ENCODE measurements at places on chromosomes 2 and 18.

DNA sequence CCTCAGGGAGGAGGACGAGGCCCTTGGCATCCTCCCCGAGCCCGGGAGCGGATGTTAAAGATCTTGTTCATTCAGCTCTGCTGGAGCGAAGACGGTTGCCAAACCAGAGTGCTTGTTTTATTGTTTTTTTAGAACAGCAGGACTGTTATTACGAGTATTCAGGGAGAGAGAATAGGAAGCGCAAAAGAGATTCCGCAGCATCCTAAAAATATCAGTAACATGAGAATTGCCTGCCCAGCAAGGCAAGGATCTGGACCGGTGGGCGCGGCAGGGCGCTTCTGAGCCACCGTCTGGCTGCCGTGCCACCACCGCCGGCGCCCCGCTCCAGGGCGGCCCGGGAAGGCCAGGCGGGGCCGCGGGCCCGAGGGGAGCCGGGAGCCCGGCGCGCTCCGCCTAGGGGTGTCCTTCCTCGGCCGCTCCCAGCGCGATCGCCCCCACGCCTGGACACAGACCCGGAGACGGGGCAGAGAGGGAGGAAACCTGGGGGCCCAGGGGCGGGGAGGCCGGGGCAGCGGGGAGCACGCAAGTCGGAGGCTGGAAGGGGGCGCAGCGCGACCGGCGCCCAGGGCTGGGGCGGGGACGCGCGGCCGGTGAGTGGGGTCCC lies 843 bp downstream of the CYS1 start:
- peak; percentile 29 for DNase-seq

DNA sequence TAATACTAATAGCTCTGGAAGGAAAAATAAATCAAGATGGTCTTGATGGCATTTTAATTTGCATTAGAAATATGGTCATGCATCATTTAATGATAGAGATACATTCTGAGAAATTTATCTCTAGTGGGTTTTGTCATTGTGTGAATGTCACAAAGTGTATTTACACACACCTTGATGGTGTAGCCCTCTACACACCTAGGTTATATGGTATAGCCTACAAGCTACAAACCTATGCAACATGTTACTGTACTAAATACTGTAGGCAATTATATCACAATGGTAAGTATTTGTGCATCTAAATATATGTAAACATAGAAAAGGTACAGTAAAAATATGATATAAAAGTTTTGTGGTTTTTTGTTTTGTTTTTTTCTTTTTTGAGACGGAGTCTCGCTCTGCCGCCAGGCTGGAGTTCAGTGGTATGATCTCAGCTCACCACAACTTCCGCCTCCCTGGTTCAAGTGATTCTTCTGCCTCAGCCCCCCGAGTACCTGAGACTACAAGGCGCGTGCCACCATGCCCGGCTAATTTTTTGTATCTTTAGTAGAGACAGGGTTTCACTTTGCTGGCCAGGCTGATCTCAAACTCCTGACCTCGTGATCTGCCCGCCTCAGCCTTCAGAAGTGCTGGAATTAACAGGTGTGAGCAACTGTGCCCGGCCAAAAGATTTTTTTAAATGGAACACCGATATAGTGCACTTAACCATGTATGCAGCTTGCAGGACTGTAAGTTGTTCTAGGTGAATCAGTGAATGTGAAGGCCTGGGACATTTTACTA lies 83.7 kb upstream of the UBXN4 start:
- DNase-seq: no peak

DNA sequence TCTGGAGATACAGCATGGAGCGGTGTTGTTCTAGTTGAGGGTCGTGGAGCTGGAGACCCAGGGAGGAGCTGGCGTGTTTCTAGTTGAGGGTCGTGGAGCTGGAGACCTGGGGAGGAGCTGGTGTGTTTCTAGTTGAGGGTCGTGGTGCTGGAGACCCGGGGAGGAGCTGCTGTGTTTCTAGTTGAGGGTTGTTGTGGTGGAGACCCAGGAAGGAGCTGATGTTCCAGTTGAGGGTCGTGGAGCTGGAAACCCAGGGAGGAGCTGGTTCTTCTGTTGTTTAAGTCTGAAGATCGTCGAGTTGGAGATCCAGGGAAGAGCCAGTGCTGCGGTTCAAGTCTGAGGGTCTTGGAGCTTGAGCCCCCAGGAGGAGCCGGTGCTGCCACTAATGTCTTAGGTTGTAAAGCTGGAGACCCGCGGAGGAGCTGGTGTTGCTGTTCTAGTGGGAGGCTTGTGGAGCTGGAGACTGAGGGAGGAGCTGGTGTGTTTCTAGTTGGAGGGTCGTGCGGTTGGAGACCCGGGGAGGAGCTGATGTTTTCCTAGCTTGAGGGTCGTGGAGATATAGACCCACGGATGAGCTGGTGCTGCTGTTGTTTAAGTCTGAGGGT lies 155.3 kb downstream of the RTP5 start:
- DNase-seq: no peak

GRCh38 chr2:235098736-235099494 lies 147.1 kb downstream of the SH3BP4 start:
- no peak for DNase-seq

GRCh38 chr2:206614811-206615210 lies 27.5 kb upstream of the FAM237A start:
- no peak for DNase-seq

GRCh38 chr2:18339326-18339725 lies 221.1 kb downstream of the RDH14 start:
- DNase-seq: no peak

- DNase-seq: no peak
These were observed 81.5 kb downstream of the MARCO start for GRCh38 chr2:119023534-119023933.

DNA sequence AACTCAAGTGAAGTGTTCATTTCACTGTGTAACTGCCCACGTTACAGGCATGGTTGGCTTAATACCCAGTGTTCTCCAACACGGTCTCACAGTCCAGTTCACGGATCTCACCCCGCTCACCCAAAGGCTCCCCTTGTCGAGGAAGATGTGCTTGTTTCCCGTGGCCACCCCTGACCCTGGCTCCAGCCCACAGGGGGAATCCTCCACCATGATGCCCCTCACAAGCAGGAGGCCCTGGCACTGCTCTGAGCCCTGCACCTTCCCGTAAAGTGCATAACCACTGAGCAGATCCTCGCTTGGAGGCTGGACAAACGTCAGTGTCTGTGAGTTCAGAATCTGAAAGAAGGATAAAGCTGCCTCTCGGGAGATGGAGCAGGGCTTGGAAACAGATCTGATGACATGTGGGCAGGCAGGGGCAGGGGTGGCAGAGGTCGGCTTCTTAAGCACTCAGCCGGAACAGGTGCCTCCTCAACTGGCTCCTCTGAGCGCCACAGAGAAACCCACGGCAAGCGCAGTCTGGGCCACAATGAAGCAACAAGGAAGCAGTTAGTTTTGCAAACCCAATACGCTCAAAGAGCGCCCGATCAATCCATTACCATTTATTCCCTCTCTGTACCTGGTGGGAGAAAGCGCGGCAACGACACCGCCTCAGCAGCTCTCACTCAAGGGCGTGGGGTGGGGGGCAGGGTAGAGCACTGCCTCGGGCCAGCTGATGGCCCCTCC lies 17.6 kb downstream of the HDAC4 start:
- DNase-seq: no peak

DNA sequence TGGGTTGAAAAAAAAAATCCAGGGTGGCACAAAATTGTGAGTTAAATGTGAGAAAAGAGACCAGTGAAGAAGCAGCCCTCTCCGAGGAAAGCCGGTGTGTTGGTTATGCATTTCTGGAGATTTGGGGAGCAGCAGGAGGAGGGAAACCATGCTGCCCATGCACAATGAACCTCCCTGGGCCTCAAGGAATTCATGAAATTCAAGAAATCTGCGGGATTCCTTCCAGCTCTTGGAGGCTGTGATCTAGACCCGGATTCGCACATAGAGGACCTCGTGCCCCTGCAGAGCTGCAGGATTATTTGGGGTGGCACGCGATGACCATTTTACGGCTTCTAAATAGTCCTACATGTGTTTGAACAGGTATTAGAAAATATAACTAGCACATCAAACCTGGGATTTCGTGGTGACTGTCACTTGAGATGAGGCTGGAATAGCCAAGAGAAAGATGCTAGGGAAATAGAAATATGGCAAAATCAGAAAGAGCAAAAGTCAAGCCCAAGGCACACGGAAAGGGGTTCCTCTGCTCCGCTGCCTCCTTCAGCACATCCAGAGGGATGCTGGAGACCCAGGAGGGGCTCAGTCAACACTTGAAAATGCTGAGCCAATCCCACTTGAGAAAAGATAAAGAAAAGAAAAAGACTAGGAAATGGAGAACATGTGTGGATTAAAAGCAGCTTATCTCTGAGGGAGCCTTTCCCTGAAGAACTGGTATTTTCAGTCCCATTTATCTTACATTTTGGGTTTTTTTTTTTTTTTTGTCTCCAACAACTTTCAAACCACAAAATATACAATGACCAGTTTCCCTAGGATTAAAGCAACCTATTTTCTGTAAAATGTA lies 22.0 kb downstream of the KCTD1 start:
- DNase-seq: no peak

DNA sequence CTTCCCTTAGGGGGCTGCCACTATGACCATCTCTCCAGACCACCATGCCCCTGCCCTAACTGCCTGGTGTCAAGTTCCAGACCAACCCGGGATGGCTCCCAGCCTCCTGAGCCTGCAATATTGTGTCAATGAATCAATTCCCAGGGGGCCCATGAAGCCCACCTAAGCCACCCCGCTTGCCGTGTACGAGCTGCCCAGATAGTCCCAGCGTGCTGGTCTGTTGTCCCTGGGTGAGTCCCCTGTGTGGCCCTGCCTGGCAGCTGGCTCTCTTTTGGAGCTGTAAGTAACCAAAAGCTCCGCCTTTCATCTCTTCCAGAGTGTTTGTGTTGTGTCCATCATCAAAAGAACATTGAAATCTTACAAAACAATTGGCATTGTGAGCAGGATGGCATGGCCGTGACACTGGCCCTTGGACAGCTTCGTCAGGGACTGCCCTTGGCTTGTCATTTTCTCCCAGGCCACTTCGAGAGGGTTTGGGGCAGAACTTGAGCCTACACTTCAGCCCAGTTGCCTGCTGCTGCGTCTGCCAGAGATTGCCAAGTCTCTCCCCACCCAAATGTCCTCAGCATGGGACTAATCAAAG lies 11.3 kb upstream of the MAL start:
- DNase-seq: no peak

- peak; percentile 85 for DNase-seq
These were observed 105.6 kb downstream of the CRIM1 start for GRCh38 chr2:36461039-36461681.

DNA sequence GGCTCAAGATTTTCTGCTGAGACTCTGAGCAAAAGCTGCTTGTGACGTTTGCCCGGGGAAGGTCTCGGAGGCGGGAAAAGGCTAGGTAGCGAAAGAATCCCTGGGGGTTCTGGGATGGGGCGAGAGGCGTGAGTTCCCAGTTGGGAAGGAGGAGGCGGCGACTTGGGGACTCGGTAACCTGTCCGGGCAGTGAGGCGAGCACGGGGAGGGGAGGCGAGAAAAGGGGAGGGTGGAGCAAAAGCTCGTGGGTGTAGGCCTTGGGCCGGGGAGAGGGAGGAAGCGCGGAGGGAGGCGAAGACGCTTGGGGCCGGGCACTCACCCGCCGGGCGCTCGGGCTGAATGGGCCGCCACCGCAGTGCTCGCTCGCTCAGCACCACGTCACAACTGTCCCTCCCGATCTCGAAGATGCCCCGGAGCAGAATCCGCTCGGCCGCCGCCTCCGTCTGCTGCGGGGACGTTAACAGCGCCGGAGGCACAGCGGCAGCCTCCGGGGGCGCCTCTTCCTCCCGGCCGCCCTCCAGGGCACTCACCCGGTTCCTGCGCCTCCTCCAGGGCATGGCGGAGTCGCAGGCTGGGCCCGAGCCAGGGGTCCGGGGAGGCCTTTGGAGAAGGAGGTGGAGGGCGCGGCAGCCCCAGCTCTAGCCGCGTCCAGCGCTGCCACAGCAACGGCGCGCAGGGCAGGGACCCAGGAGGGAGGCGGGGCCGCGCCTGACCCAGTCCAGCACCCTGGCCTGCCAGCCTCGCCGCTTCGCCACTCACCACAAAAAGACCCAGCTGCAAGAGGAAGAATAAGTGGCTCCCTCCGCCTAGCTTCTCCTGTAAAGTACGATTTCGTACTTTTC lies at the start of gene CERKL:
CERKL (minus strand) TSS at position 656 of the 842 bp plus-strand sequence; CDS start at position 557, 99 bp downstream.
- no peak for DNase-seq

GRCh38 chr2:162828545-162828944 lies 10.0 kb downstream of the KCNH7 start:
- DNase-seq: no peak

DNA sequence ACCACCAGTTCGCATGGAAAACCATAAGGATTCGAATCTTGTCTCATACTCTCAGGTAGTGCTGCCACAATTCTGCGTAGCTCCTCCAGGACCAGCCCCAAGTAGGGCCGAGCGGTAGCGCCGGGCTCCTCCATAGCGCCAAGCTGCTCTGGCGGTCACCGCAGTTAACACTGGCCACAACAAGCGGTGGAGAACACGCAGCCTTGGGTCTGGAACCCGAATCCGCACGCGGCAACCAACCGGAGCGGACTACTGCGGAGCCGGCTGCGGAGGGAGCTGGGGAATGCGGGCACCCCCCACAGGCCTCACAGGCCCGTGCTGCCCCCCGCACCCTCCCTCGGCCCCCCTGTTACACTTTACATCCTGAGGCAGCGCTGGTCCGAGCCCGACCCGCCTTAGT lies 531.5 kb downstream of the STK39 start:
- DNase-seq: no peak

DNA sequence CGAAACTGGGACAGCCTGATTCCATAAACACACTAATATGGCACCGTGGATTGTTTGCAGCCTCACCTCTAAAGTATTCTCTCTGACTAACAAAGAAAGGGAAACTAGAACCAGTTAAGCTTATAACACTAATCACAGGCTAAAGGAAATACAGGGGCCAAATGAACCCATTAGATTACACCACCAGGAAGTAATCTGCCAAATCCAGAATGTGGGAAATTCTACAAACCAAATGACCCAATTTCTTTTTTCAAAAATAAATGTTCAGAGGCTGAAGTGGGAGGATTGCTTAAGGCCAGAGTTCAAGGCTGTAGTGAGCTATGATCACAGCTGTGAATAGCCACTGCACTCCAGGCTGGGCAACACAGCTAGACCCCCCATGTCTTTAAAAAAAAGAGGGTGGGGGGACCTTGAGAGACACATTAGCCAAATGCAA lies 1.5 kb upstream of the MPPE1 start:
- DNase-seq: no peak

DNA sequence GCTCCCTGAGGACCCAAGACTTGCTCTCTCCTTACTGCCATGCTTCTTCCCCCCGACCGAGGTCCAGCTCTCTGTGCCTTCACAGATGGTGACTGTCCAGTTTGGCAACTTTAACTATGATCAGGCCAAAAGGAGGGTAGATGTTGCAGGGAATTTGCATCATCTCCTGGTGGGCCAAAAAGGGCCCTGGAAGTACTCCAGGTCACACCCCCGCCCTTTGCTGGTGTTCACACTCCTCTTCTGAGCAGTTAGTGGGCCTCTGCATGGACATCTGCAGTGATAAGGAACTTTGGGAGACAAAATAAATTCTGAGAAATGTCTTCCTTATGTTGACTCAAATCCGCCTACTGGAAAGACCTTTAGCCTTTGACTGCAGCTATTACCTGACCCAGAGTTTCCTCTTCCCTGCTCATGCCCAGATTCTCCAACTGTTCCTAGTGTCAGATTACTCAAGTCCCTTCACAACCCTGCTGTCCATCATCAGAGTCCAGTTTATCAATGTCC lies 234.4 kb downstream of the LOXHD1 start:
- no peak for DNase-seq

- no peak for DNase-seq
These were observed 218.1 kb downstream of the SP3 start for GRCh38 chr2:173747035-173747434.

- DNase-seq: no peak
These were observed 11.1 kb upstream of the IL1RN start for GRCh38 chr2:113116100-113116958.

- DNase-seq: no peak
These were observed 1.1 kb downstream of the LDLRAD4 start for GRCh38 chr18:13219593-13220159.

Data from skeletal muscle cell (primary cell).